Naive B cell (primary cell): ENCODE measurements at places on chromosomes 12 and 14. TPM values are rescaled to one million over a fixed set of nuclear protein-coding genes. Genes with fewer than 3 reads are reported as not detected.

- DNase-seq, result no peak
Measured at GRCh38 chr12:109239179-109239578, 69.9 kb downstream of the FOXN4 start.

GRCh38 chr12:47777151-47777550, 4.1 kb downstream of the SLC48A1 start:
- DNase-seq, result no peak

- DNase-seq, result no peak
Measured at GRCh38 chr12:22190969-22191368, 143.5 kb downstream of the ST8SIA1 start.

GRCh38 chr12:79769189-79769859, 78.6 kb upstream of the PAWR start:
- DNase-seq, result no peak

DNA sequence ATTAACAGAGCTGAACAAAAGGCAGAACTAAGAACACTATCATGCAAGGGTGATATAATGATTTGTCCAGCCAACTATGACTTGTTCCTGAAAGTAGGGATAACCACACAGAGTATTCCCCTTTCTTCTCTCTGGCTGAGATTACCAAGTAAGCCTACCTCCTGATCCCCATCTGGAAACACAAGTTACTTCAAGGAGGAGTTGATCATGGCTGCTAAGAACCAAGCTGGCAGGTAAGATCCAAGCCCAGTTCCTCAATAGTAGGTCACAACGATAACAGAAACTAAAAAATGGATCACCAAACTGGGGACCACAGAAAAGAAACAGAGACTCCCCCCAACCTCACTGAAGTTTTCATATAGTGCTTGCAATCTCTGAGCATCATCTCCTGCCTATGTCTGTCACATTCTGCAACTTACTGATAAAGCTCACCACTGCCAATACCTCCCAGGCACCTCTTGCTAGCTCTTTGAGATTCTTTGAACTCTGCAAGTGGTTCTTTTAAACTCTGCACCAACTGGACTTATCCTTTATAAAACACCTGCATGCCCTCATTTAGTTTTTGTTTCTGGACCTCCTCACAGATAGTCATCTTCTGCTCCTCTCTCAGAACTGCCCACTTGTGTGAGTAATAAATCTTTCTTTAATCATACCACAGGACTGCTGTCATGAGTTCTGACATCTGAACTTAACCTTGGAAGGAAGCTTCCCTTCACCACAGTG, 76.6 kb downstream of the LRP6 start:
- DNase-seq, result no peak

- no peak for DNase-seq
Measured at GRCh38 chr14:56237398-56237797, 119.2 kb downstream of the PELI2 start.

DNA sequence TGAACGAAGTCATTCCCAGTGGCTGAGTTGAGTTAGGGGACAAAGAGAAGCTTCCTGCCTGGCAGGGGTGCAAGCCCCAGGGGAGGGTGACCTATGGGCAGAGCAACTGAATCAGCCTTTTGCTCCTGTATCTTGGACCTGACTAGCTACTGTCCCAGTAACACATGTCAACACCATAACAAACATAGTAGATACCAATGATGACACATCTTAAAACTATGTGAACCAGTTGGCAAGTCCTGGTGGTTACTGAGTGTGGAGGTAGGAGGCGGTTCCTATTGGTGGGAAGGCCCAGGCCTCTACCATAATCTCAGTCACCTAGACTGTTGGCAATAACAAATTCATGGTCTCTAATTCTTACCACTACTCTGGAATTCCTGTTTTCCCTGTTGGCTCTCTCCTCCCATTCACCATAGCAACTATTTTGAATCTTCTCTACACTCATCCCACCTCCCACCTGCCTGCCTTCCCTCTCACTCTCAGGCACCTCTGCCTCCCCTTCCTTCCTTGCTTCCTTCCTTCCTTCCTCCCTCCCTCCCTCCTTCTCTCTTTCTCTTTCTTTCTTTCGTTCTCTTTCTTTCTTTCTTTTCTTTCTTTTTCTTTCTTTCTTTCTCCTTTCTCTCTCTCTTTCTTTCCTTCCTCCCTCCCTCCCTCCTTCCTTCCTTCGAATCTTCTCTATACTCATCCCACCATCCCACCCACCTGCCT, 8.1 kb upstream of the P2RX7 start:
- DNase-seq, result no peak

DNA sequence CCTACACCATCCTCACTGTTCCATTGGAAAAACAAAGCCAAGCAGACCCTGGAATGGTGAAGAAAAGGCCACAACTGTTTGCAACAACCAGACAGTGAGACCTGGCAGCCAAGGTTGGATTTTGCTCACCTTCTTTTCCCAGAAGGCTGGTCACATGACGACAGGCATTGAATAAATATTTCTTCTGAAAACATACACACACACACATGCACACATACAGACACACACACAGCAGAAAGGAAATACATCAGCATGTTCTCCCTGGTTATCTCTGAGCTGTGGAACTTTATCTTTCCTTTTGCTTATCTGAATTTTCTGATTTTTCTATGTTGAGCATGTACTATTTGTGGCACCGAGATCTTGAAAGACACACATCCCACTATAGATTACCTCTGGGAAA, 38.0 kb upstream of the CCDC60 start:
- no peak for DNase-seq

DNA sequence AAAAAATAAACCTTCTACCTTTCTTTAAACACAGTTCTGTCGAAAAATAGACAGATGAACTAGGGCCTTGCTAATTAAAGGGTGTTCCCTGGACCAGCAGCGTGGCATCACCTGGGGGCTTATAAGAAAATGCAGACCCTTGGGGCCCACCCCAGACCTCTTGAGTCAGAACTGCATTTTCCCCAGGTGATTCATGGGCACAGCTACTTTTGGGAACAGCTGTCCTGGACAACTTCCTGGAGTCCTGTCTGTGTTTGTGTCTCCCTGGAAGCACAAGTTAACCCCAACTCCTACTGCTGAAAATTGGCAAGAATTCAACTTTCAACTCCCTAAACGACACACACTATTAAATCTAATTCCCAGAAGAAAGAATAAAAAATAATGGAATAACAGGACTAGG, 17.8 kb downstream of the FBLN5 start:
- DNase-seq, result no peak

- DNase-seq, result peak; percentile 25
Measured at GRCh38 chr12:12717586-12718380, 615 bp downstream of the CDKN1B start.

- no peak for DNase-seq
Measured at GRCh38 chr12:25307818-25308217, 57.1 kb upstream of the KRAS start.

- DNase-seq, result no peak
Measured at GRCh38 chr14:104875412-104875751, 10.3 kb downstream of the CEP170B start.

- DNase-seq, result no peak
Measured at GRCh38 chr12:77339610-77340009, 274.2 kb upstream of the E2F7 start.

GRCh38 chr14:68561531-68562007, 231.3 kb downstream of the ZFP36L1 start:
- DNase-seq, result no peak

The ABCD4 gene
- polyA plus RNA-seq, result 32.8 TPM

The ART4 gene
- polyA plus RNA-seq, result not detected

The FGF6 gene
- not detected for polyA plus RNA-seq

The MAP1LC3B2 gene
- polyA plus RNA-seq, result 3.2 TPM

The C12orf56 gene
- polyA plus RNA-seq, result not detected

The BTG1 gene
- 644 TPM for polyA plus RNA-seq
